ENCODE measurements at places on chromosomes 1 and 21.

- no peak for DNase-seq
These were observed 23.2 kb upstream of the CNIH3 start for GRCh38 chr1:224592636-224593582.

DNA sequence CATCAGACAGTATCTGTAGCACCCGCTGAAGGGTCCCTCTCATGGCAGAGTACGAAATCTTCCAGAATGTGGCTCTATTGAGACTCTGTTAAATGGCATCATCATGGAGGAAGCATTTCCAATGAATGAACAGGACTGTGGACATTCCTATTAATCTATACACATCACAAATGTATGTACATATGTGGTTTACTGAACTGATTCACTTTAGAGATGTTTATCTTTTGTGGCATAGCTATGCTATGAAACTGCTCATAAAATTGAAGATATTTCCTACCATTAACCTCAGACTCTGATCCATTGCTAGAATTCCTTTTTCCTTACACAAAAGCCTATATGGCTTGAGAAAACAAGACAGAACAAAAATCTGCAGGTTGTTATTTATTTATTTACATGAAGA is 259.6 kb upstream of the RRP15 start:
- no peak for DNase-seq

GRCh38 chr1:12031039-12031980 is 12.0 kb downstream of the MIIP start:
- DNase-seq, result no peak

- no peak for DNase-seq
These were observed 29.1 kb downstream of the FHAD1 start for GRCh38 chr1:15275921-15276683.

DNA sequence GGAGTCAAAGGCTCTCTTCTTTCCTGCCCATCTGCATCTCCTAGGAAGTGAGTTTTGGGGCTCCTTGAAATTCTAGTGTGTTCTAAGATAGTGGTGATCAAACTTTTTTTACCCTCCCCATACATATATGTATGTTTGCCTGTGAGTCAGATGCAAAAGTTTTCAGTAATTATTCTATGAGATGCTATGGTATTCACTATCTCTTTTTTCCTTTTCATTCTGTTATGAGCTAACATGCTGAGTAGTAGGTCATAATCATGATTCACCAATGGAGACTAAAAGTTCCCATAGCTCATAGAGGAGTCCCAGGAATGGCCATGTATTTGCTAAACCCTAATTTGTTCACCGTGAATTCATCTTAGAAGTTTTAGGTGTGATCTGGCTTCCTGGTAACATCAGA is 135.6 kb downstream of the GPR52 start:
- DNase-seq, result no peak

- no peak for DNase-seq
These were observed 10.6 kb upstream of the UAP1 start for GRCh38 chr1:162550925-162551324.

GRCh38 chr1:8193840-8194406 is 124.0 kb upstream of the SLC45A1 start:
- DNase-seq, result no peak

Measured in activated CD4-positive, CD25-positive, alpha-beta regulatory T cell (primary cell).